ENCODE measurements at places on chromosomes 12 and 14. TPM values are rescaled to one million over a fixed set of nuclear protein-coding genes. Genes with fewer than 3 reads are reported as not detected.

Gene BTBD6
- polyA plus RNA-seq: 4.8 TPM

Gene SYNDIG1L
- polyA plus RNA-seq: not detected

Gene CEBPE
- not detected for polyA plus RNA-seq

Gene PMEL
- polyA plus RNA-seq: not detected

Gene NTN4
- 1.4 TPM for polyA plus RNA-seq

Gene MIP
- polyA plus RNA-seq: 0.51 TPM

Gene HOXC6
- not detected for polyA plus RNA-seq

Gene TRHDE
- 3.8 TPM for polyA plus RNA-seq

Gene MAX
- polyA plus RNA-seq: 11.4 TPM

Gene MGP
- 7.6 TPM for polyA plus RNA-seq

Gene RD3L
- polyA plus RNA-seq: 3.6 TPM

Gene TOMM20L
- polyA plus RNA-seq: not detected

Gene PRDM4
- polyA plus RNA-seq: 7.6 TPM

Gene ADAM20
- polyA plus RNA-seq: not detected

Gene USP15
- polyA plus RNA-seq: 144 TPM

Gene APAF1
- 12.4 TPM for polyA plus RNA-seq

Gene DPPA3
- polyA plus RNA-seq: not detected

Measured in Purkinje cell (primary cell).